ENCODE measurements at places on chromosomes 4 and X. TPM values are rescaled to one million over a fixed set of nuclear protein-coding genes. Genes with fewer than 3 reads are reported as not detected.

PASD1 gene
- total RNA-seq, result 34.1 TPM

MCUB gene
- total RNA-seq, result 23.4 TPM

C4orf51 gene
- 0.87 TPM for total RNA-seq

SMIM10 gene
- 71.7 TPM for total RNA-seq

SHROOM4 gene
- total RNA-seq, result 6.5 TPM

RXFP1 gene
- total RNA-seq, result 2.1 TPM

CXCL5 gene
- 0.16 TPM for total RNA-seq

ADH7 gene
- not detected for total RNA-seq

RBM46 gene
- total RNA-seq, result 46.2 TPM

ADH1B gene
- total RNA-seq, result 6.4 TPM

FHIP1A gene
- total RNA-seq, result 16.2 TPM

MAGEA2B gene
- total RNA-seq, result 2.1 TPM

FATE1 gene
- total RNA-seq, result 890 TPM

NLGN3 gene
- total RNA-seq, result 7.6 TPM

BEX2 gene
- total RNA-seq, result 88.9 TPM

GSX2 gene
- total RNA-seq, result 2.0 TPM

WDFY3 gene
- 168 TPM for total RNA-seq

CDK16 gene
- total RNA-seq, result 195 TPM

HMGN5 gene
- total RNA-seq, result 107 TPM

ERAS gene
- 1.4 TPM for total RNA-seq

POF1B gene
- 0.31 TPM for total RNA-seq
